SW 1271 (cell line): ENCODE measurements at places on chromosomes 16 and 17.

- DNase-seq, result no peak
These were observed 208.3 kb upstream of the SALL1 start for GRCh38 chr16:51359141-51359955.

DNA sequence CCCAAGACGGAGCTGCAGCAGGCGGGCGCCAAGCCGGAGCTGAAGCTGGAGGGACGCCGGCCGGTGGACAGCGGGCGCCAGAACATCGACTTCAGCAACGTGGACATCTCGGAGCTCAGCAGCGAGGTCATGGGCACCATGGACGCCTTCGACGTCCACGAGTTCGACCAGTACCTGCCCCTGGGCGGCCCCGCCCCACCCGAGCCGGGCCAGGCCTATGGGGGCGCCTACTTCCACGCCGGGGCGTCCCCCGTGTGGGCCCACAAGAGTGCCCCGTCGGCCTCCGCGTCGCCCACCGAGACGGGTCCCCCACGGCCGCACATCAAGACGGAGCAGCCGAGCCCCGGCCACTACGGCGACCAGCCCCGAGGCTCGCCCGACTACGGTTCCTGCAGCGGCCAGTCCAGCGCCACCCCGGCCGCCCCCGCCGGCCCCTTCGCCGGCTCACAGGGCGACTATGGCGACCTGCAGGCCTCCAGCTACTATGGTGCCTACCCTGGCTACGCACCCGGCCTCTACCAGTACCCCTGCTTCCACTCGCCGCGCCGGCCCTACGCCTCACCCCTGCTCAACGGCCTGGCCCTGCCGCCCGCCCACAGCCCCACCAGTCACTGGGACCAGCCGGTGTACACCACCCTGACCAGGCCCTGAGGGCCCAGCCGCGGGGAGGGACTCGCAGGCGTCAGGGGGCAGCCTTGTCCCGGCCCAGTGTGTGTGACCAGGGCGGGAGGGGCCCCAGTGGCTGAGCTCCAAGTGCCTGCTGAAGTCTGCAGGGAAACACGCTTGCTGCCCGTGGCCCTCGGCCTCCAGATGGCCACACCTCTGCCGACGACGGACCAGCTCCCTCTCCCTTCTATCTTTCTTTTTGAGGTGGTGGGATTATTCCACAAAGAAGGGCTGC, 3.4 kb downstream of the SOX8 start:
- no peak for DNase-seq

- peak; percentile 32 for DNase-seq
These were observed 36.6 kb upstream of the TMEM132E start for GRCh38 chr17:34542700-34543336.

GRCh38 chr16:30567991-30568638, 3.4 kb downstream of the ZNF688 start:
- DNase-seq, result no peak

DNA sequence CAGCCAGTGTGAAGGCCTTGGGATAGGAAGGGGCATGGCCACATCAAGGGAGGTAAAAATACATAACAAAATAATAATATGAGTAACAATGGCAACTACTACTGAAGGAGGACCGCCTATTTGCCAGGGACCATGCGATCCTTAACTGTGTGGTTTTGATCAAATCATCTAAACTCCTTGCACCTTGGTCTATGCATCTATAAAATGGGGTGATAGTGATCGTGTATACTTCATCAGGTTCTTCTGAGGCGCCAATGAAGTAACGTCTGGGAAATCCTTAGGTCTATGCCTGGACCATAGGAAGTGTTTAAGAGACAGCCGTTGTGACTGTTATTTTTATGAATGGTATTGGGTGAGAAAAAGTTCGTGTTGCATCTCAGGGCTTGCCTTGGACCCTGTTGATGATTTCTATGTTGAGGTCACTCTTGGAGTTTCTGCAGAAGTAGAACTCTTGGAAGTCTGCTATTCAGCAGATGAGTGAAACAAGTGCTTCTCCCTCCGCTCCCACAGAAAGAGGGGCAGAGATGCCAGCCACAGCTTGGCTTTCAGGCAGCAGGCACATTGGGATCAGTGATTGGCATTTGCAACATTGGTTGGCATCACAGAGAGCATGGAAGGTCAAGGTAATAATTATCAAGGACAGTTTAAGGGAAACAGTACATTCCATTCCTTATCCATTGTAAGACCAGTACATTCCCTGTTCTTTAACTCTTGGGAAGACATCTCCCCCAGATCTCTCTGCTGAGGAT, 63.1 kb downstream of the PRKCB start:
- no peak for DNase-seq

DNA sequence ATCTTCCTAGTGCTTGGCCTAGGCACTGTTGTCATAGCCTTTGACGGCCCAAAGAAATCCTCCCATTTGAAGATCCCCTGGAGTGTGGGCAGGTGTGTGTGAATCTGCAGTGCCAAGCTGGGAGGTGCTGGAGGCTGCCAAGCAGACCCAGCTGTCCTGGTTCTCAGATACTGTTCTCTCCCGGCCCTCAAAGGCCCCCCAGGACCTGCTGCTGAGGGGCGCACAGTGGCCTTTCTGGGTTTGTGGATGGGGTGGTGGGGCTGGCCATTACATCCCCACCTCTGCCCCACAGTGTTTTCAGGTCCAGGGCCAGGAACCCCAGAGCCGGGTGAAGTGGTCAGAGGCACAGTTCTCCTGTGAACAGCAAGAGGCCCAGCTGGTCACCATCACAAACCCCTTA, 60.5 kb downstream of the MRC2 start:
- DNase-seq, result no peak

DNA sequence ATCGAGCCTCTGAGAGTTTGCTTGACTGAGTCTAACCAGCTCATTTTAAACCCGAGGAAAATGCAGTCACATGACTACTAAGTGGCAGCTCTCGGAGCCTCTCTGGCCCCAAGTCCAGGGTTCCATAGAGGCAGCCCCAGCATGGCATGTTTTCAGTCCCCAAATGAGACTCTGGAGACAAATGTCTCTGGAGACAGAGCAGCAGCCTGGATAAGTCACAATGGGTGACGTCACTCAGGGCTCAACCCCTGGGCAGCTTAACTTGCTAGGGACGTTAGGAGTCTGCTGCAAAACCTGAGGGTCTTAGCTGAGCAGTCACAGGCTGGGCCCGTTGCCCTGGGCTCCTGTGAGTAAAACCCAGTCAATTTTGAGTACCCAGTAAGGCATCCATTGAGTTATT, 6.9 kb upstream of the STH start:
- no peak for DNase-seq

- DNase-seq, result no peak
These were observed 3.1 kb downstream of the BAIAP2 start for GRCh38 chr17:81037798-81038733.

GRCh38 chr17:77273397-77274085, 132.8 kb downstream of the SEC14L1 start:
- DNase-seq, result no peak

DNA sequence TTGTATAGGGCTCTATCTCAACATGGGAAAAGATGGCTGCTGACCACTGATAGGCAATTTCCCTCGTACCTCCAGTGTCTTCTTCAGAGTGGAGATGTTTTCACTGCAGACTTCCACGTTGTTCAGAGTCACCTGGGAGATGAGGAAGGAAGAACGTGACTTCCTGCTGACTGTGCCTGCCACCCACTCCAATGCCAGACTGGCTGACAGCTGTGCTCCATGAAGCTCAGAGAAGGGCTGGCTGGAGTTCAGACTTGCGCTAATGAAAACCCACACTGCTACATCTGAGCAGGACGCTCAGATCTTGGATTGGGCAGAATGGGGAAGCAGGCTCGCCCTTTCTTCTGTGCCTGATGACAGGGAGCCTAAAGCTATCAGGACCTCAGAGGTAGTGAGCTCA, 33.1 kb downstream of the COG4 start:
- no peak for DNase-seq

- DNase-seq, result no peak
These were observed 87.8 kb downstream of the GNAO1 start for GRCh38 chr16:56279132-56279531.

DNA sequence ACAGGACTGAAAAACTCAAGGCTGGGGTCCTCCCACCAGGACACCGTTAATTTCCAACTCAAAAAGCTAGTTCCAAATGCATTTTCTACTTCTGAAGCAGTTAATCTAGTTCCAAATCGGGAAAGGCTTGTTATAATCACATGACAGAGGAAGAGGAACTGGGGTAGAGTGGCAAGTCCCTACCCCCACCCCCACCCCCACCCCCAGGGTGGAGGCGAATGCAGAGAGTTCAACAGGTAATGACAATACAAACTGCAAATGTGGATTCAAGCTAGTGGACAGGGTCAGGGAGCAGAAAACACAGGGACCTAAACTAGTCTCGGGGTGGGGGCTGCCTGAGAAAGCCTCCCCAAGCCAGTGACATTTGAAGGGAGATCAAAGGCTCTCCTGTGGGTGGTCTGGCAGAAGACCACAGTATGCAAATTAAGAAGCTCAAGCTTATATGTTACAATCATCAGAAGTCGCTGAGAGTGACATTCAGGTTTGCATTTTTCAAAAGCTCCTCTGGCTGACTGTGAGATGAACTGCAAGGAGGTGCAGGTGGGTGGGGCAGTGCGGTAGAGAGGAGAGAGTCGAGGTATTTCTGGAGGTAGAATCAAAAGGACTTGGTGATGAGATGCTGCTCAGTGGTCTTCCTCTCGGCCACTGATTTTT, 56.4 kb upstream of the SLC25A19 start:
- DNase-seq, result no peak

DNA sequence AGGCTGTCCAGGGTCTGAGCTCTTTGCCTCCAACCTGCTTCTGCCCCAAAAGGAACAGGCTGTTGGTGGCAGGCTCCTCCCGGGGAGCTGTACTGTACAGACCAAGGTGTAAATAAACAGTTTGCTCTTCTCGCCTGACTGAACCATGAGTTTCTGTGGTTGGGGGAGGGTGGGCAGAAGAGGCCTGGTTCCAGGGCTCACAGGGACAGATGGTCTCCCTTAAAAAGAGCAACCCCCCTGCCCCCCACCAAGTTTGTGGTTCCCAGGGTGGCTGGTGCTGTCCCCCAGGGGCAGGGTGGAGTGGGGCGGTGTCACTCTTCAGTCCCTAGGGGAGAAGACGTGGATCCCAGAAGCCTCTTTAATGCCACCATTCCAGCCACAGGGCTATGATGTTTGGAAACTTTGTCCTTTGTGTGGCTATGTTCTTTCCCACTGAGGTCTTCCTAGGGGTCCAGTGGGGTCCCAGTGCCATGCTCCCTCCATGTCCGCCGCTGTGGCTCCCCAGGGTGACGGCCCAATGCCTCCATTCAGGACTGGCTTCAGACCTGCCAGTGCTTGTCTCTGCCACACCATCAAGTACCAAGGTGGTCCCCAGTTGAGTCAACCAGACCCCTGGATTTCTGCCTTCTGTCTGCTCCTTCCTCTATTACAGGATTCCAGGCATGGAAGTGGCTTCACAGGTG, 146.7 kb downstream of the RAB11FIP4 start:
- DNase-seq, result no peak

- DNase-seq, result no peak
These were observed 25.2 kb upstream of the TMEM220 start for GRCh38 chr17:10754861-10755591.

- no peak for DNase-seq
These were observed 6.3 kb downstream of the CDH5 start for GRCh38 chr16:66372898-66373155.

- DNase-seq, result no peak
These were observed 32.5 kb upstream of the MYO18A start for GRCh38 chr17:29212681-29213121.

- DNase-seq, result no peak
These were observed 60.7 kb upstream of the SIAH1 start for GRCh38 chr16:48445782-48446533.
